Stimulated activated CD8-positive, alpha-beta memory T cell treated with anti-CD3 and anti-CD28 coated beads, Interleukin-15, amount 100 ng/mL, for 4 hours (primary cell): ENCODE measurements at places on chromosomes 4 and X.

- no peak for DNase-seq
These were observed 62.4 kb downstream of the NPFFR2 start for GRCh38 chr4:72094059-72094797.

- DNase-seq, result no peak
These were observed 42.7 kb upstream of the JADE1 start for GRCh38 chr4:128766781-128767180.

GRCh38 chr4:1601533-1601835, 82.6 kb downstream of the FAM53A start:
- DNase-seq, result no peak

DNA sequence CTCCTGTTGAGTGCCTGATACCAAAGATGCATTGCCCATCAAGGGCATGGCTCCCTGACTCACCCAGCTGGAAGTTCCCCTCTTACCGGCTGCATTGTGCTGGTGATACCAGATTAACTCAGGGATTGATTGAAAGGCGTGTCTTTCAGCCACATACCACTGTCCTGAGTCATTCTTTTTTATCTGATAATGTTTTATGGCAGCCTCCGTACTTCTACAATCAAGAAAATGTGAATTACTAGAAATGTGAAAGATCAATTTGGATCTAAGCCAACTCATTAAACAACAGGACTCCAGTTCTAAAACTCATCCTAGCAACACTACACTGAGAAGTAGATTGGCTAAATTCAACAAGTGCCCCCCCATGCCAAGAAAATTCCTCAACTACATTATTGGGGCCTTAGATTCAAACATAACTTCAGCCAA, 40.0 kb downstream of the TXK start:
- DNase-seq, result no peak

GRCh38 chrX:2723286-2723879, 28.5 kb upstream of the XG start:
- no peak for DNase-seq

- DNase-seq, result no peak
These were observed 229.1 kb upstream of the FSTL5 start for GRCh38 chr4:162392946-162393345.

DNA sequence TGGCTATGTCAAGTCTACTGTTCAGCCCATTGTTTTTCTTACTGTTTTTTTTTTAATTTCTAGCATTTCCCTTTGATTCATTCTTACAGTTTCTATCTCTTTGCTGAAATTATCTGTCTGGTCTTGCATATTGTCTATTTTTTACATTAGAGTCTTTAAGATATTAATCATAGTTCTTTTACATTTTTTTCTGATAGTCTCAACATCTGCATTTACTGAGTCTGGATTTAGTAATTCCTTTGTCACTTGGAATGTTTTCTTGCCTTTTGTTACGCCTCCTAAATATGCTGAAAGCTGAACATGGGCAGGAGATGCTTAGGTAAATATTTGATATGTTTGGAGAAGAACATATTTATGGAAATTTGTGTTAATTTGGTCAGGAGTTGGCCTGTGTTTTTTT, 10.4 kb downstream of the JADE3 start:
- no peak for DNase-seq

DNA sequence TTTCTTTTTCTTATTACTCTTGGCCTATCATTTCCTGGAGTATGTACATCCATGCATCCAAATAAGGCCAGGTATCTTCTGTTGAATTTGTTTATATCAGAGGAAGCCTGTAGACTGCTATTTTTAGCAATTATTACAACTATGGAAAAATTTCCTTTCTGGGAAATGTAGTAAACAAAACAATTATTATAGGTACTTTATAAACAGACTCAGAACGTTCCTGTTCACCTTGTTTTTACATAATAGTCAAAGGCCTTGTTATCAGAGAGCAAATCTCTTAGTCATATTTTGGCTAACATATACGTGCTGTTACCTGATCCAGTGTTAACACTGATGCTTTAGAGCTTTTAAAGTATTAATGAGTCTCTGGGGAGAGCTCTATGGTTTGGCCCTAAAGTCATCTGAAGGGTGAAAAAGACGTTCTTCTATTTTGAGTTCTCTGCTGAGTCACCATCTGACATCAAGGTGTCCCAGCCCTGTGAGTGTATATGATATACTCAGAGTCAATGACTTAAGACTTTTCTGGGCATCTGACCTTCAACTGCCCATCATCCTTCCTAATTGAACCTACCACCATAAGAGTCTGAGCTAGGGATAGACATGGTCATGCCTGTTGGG, 7.3 kb downstream of the SPARCL1 start:
- DNase-seq, result no peak

DNA sequence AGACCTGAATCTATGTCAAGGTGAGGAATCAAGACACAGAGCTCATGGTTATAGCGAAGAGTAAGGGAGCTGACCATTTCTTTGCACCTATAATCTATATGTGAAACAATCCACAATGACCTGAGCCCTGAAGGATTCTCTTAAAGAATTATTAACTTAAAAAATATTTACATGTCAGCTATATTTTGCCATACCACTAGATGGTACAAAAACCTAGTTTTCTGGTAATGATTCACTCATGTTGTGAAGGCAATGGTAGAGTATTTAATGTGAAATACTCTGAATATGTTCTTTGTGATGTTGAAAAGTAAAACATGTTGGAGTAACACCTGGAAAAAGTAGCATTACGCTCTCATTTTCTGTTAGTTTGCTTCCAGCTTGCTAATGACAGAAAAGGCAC, 40.0 kb downstream of the VGLL1 start:
- no peak for DNase-seq

DNA sequence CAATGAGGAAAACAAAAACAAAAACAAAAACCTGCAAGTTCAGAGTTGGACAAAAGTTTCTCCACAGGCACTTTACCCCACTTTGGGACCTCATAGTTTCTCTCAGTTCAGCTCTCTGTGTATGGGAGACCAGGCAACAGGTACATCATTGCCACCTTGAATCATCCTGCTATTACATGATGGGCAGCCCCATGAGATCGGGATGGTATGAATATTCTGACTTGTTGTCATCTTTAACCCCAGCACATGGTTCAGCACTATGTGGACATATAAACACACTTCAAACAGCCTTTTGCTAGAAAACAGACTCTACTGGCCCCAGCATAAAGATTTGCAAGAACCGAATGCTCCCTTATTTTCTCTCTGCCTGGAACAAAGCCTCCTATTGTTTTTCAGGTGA, 176.9 kb upstream of the SCML1 start:
- no peak for DNase-seq

DNA sequence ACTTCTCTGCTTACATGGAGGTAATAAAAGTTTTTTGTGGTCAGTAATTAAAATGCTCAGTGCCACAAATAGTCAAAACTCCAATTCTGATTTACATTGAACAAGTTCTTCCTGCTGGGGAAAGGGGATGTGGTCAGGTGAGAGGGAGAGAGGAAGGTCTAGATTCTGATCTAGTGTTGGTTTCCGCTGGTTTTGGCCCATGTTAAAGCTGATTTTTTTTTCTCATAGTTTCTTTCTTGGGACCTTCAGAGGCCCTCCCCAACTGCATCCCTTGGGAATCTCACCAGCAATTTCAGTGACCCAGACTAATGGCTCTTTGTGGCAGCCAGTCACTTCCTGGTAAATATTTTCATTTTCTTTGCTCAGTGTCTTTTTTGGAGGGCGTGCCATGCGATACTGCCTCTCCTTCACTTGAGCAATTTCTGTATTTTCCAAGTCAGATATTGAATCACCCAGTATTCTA, 332.7 kb downstream of the RAPGEF2 start:
- no peak for DNase-seq

- no peak for DNase-seq
These were observed 313.2 kb downstream of the RAPGEF2 start for GRCh38 chr4:159416073-159416472.

- DNase-seq, result no peak
These were observed 75.9 kb upstream of the CITED1 start for GRCh38 chrX:72381439-72382201.

- DNase-seq, result no peak
These were observed 549.1 kb upstream of the EPHA5 start for GRCh38 chr4:66219401-66219800.

- no peak for DNase-seq
These were observed 147.5 kb downstream of the FBXO8 start for GRCh38 chr4:174135936-174136406.

DNA sequence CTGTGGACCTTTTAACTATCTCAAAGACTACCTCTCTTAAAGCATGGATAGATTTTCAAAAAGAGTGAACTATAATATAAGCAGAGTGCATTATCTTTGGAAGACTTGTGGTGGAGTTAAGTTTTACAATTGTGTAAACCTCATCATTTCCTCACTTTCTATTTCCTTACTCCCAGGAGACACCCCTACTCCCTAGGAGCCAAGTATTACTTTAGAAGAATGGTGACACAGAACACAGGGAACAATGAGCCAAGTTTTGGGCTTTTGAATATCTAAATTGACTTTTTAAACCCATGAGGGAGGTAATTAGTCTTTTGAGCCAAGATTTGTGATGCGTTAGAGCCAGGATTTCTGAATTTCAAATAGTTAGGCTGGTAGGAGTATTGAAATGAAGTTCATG, 78.9 kb upstream of the UNC5C start:
- DNase-seq, result no peak

GRCh38 chrX:13599491-13599890, 30.1 kb downstream of the EGFL6 start:
- DNase-seq, result no peak

DNA sequence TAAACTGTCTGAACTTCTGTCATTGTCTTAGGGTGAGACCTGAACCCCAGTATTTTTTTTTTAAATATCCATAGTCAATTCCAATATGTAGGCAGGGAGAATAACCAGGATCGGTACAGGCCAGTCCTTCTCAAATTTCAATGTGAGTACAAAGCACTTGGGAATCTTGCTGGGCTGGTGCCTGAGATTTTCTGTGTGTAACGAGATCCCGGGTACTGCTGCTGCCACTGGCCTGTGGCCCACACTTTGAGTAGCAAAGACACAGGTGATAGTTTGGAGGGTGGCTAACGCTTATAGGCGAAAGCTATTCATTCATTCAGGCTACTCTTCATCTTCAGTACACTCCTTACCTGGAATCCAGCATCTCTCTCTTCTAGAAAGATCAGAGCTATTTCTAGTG, 923.6 kb upstream of the TENM3 start:
- DNase-seq, result no peak

GRCh38 chr4:101332424-101332823, 14.9 kb downstream of the PPP3CA start:
- DNase-seq, result no peak

GRCh38 chrX:22974616-22975015, 25.1 kb upstream of the DDX53 start:
- DNase-seq, result no peak

DNA sequence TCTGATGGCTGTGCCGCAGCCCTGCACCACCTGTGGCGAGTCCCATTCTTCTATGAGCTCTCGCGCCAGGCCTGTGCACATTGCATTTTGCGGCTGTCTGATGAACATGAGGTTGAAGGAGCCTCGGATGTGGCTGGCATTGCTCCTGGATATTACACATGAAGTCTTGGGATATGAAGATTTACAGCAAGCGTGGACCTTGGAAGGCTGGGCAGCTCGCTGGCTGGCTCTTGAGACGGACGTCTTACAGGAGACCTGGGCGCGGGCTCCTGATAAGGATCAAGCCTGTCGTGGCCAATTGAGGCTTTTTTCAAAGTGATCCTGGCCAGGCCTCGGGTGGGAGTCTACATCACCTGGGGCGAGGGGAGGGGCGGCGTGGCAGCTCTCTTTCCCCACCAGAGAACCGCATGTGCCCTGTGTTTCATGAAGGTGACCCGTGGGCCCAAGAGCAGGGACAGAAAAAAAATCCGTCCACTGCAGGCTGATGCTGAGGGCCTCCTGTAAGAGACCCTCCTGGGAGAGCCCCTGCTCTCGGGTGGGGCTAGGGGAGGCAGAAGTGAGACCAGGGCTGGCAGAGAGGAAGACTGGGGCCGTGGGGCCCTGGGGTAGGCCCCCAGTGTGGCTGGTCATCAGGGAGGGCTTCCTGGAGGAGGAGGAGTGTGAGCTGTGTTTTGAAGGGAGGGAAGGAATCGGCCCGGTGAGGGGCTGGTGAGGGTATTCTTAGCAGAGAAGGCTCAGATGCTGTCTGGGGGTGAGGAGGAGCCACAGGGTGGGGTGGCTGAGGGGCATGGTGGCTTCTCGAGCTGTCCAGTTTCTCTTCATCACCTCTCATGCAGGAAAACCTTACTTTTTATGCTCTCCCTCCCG, 23.6 kb downstream of the CPZ start:
- DNase-seq, result no peak

- DNase-seq, result no peak
These were observed 171.7 kb upstream of the ZCCHC13 start for GRCh38 chrX:74132280-74132679.

DNA sequence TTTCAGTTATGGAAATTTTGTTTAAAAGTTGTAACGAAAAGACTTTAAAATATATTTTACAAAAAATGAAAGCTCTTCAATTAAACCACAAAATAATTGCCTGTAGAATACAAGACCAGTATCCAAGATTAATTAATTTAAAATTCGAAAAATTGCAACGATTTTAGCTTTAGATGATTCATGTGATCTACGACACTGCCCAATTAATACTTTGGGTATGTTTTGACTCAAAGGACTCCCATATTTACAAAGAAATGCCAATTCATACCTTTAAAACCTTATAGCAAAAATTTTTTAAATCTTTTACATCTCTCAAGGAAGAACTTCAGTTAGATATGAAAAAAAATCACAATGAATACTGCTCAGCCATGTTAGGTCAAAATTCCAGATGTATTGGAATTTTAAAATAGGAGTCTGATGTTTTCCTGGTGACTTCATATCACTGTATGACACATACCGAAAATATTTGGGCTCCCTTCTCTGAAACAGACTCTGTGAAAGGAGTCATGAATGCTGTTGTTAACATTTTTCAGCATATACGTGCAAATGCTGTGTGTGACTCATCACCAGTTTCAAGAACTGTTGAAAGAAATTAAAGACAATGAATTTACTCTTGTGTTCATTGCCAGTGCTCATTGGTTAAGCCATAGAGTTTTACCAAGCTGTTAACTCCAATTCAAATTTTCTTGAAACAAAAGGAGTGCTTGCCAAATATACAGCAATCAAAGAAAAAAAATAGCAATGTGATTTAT, 13.8 kb upstream of the SMS start:
- DNase-seq, result no peak

- no peak for DNase-seq
These were observed 417.3 kb downstream of the SPRY1 start for GRCh38 chr4:123813901-123814300.

GRCh38 chrX:111376486-111376885, 35.5 kb downstream of the DCX start:
- no peak for DNase-seq

GRCh38 chr4:100819505-100819904, 301.7 kb upstream of the EMCN start:
- DNase-seq, result no peak

GRCh38 chrX:10245886-10246285, 89.1 kb downstream of the CLCN4 start:
- DNase-seq, result no peak
